ENCODE measurements at places on chromosomes 16 and 17. TPM values are rescaled to one million over a fixed set of nuclear protein-coding genes. Genes with fewer than 3 reads are reported as not detected.

KRTAP2-3 gene
- not detected for total RNA-seq

CNGB1 gene
- 0.32 TPM for total RNA-seq

TSR1 gene
- total RNA-seq, result 24.5 TPM

PSMC3IP gene
- total RNA-seq, result 2.9 TPM

CHMP1A gene
- 69.5 TPM for total RNA-seq

ZACN gene
- not detected for total RNA-seq

THUMPD1 gene
- 15.1 TPM for total RNA-seq

CCDC154 gene
- 0.12 TPM for total RNA-seq
